ENCODE measurements at places on chromosomes 3 and 15.

DNA sequence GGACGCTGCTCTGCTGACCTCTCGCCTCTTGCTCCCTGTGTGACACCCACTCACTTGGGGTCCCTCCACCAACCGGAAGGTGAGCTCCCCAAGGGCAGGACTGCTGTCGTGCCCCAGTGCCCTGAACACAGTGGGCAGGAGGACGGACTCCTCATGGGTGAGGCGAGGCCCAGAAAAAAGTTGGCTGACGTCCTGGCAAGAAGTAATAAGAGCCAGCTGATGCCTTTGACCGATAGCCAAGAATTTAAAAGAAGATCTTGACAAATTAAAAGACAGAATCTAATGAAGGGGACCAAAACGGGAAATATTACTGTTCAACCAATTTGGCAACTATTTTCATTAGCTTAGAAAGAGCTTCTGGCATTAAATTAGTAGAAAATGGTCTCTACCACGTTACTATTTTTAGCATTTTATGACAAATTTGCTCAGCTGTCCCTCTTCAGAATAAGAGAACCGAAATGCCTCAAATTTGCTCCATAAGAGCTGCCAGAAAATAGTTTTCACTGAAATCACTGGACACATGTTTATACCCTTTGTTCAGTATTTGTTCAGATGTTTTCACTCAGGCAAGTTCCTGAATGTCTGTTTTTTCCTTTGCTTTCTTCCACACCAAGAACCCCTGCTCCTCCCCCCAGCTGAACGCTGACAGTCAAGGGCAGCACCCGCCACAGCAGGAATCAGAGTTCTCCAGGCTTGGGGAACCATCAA, 60.5 kb downstream of the XXYLT1 start:
- DNase-seq = no peak

DNA sequence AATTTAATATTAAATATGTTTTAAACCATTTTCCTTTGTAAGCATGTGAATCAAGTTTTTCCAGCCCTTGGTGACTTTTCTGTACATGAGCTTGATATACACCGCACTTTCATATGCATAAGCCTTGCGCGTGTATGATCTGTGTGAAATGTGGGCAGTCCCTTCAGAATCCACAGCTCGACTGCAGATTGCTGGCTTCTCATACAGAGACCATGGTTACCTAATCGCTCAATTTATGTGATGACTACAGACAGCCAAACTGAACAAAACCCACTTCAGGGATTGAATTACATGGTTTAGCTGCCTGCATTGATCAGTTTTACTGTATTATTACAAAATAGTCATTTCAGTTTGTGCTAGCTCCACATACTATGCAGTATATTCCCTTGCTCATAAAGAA, 212.3 kb upstream of the NECTIN3 start:
- DNase-seq = no peak

DNA sequence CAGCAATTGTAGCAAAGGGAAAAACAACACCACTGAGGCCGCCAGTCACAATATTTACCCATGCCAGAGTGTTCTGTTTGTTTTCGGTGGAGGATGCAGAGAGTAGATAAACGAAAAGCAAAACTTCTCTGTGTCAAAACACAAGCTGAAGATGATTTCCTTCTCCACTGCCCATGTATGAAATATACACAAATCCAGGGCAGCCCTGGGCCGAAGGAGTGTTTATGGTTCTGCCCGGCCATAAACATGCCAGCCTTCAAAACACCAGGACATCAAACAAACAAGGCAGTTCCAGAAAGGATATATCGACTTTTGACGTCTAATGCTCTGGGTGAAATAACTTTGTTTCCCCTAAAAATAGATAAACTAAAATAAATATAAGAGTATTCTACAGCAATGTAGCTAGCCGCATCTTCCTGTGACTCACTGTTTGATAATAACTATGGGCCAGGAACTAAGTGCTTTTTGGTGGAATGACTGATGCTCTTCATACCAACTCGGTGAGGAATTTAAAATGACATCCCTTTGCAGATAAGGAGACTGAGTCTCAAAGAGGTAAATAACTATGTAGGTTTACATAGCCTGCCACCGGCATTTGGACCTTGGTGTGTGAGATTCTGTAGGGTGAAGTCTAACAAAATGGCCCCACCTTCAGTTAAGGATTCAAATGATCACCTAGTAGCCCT, 82.8 kb downstream of the MAGI1 start:
- no peak for DNase-seq

GRCh38 chr15:67433495-67434099, 87.3 kb upstream of the C15orf61 start:
- peak; percentile 1 for DNase-seq

- DNase-seq = no peak
These were observed 189.8 kb downstream of the PLOD2 start for GRCh38 chr3:145971186-145971585.
